ENCODE measurements at places on chromosomes 5 and 9.

GRCh38 chr9:14752271-14752670 is 29.7 kb upstream of the CER1 start:
- no peak for DNase-seq

DNA sequence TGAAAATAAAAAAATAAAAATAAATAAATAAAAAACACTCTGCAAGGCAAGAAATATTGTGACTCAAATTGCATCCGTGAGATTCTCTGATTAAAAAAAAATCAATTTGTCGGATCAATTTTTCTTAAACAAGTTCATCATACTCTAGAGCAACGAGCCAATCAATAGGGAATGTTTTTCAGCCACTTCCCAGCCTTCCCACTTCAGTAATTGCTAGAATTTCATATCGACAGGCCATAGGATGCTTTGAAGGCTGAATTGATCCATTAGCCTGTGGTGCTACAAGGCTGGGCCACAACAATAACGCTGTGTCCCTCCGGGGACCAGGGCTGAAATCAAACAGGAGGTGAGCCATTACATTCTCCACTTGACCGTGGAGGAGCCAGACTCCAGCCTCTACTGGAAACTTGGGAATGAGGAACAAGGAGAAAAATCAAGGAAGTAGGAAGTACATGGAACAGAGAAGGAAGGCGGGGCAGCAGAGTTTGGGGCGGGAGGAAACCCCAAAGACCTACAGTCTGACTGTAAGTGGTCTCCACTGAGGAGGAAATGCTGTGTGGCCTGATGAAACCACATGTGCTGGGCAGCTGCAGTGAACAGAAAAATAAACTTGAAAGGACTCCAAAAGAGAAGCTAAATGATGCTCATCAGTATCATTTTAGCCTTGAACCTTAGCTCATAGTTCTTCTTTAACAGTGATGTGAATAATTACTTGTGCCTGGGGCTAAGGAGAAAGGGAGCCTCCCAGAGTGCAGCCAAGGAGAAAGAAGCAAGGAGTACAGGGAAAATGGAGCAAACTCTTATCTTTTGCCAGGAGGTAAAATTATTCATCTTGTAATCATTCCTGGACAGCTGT is 308.6 kb downstream of the TLE1 start:
- no peak for DNase-seq

DNA sequence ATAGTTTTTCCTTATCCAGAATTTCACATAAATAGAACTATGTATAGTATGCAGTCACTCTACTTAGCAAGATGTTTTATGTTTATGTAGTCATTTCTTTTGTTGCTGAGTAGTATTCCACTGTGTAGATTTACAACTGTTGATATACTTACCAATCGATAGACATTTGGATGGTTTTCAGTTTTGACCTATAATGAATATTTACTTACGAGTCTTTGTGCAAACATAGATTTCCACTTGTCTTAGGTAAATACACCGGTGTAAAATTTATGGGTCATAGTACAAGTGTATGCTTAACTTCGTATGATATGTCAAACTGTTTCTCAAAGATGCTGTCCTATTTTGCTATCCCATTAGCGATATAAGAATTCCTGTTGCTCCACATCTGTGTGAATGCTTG is 19.7 kb upstream of the OR2K2 start:
- peak; percentile 7 for DNase-seq

DNA sequence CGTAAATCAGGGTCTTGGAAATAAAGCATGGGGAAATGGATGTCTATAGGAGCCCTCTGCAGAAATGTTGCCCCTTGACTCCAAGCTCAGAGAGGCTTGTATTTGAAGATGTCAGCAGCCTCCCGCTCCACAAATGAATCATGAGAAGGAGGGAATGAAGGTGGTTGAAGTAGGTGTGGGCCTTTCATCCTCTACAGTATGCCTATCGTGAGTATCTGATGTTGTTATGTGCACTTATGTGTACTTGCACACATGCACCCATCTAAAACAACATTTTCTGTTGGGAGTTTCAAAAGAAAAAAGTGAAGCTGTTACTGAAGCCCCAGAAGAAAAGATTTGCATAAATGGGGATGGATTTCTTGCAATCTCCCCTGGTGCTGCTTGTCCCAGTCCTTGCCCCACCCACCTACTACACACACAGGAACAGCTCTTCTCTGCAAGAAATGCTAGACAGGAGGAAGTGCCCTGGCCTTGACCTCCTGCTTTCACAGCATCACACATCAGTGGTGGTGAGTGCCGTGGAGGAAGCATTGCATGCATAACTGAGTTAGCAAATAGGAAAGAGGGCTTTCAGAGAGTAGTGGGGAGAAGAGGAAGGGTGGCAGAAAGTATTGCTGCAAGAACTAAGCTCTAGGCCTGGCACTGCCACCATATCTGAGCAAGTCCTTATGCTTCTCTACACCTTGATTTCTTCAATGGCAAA is 156.1 kb downstream of the SNX18 start:
- DNase-seq, result no peak

- no peak for DNase-seq
These were observed 67.8 kb downstream of the ENTREP1 start for GRCh38 chr9:69392826-69393225.

DNA sequence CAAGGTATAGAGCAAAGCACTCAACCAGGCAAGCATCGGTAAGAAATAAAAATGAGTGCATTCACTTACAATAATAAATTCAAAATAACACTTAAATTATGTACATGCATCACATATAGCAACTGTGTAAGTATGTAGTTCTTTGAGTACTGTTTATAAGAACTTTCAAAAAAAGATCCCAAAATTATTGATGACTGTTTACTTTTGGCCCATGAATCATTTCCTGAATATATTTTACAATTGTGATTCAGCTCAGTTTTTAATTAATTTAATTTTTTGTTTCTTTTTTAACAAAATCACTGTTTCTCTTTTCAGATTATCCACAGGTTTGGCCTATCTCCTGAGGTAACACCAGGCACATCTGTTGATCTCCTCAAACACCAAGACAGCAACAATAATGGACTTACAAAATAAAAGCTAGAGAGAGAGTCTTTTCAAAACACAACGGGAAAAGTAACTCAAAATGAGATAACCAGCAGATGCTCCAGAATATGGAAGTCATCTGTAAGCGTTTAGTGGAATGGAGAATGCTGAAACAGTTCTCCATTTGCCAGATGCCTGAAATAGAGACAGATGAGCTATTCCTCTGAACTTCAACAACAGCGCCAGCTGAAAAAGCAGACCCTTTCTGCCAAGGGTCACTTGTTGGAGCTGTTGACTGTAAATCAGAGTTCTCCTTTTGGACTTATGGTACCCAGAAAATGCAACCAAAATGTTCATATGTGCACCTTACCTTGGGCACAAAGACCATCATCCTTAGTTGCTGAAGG is 348.6 kb upstream of the RGMB start:
- no peak for DNase-seq

GRCh38 chr9:124355941-124356744 is 59.1 kb downstream of the PSMB7 start:
- DNase-seq, result no peak

DNA sequence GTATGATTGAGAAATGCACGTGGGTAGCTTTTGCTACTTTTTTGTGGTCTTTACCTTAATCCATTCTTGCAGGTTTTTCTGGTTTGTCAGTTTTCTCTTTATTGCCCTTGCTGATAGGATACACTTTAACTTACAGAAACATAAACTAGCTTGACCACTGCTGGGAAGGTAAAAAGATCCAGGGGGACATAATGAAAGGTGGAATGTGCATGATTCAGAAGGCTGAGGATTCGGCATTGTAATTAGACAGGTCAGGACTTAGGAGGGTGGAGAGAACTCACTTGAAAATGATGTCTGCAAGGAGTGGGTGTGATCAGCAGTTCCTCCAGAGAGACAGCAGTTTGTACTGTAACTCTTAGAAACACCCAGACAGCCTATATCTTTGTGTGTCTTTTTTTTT is 19.8 kb upstream of the TXNDC8 start:
- no peak for DNase-seq

DNA sequence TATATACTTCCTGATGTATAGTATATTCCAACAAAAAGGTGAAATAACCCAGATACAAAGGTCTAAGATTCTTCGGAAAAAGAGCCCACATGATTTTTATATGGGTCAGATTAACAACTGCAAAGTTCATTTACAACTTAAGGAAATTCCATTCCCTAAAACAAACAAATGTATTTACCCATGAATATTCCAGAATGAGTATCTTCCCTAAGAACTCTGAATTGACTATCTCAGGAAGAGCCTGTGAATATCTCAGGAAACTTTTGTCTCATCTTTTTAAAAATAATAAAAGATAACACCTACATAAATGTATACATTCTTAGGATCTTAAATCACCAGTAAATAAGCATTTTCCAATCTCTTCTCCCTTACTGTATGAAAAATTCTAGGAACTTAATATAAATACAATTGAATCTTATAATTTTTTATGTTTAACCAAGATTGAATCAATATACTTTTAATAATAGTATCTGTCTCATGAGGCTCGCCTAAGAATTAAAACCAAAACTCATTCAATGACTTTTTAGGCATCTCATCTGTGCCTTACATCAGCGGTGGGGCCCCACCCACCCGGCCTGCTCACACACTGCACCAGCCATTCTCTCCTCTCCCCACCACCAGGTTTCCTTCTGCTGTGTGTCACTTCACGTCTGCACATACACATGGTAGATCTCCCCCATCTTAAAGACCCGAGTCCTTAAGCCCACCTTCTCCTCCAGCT is 78.1 kb downstream of the RAPGEF1 start:
- DNase-seq, result no peak

DNA sequence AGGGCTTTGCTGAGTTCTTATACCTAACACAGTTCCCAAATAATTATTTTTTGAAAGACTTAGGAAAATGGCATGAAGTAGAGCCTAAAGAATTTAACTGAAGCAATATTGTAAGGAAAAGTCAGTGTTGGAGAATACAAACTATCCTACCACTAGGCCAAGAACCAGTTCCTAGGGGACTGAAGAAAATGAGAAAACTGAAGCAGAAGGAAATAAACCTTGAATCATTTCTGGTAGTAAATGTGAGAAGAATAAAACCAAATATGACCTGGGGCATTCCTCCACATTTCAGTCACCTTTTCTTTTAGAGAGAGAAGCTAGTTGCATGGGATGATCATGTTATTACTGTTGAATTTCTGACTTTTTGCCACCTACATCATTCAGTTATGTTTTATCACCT is 1393.9 kb upstream of the C9orf72 start:
- DNase-seq, result no peak

GRCh38 chr5:11906497-11906896 is 2.3 kb upstream of the CTNND2 start:
- DNase-seq, result no peak

GRCh38 chr5:57692582-57693487 is 210.2 kb upstream of the ACTBL2 start:
- DNase-seq, result no peak

DNA sequence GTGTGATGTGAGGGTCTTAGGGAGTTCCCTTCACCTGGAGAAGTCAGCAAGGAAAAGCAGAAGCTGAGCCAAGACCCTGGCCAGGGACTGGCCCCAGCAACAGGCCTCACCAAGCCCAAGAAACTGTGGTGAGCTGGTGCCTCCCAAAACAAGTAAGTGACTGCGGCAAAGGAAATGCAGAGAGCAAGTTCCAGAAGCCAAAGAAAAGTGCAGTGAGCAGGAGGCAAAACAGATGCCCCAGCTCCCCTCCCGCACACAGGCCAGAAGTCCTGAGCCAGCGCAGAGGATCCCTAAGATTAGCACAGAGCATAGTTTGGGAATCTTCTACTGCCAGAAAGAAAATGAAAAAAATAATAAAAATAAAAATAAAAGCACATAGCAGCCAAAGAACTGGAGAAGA is 13.2 kb downstream of the MED27 start:
- no peak for DNase-seq

- no peak for DNase-seq
These were observed 599.5 kb upstream of the PTGER4 start for GRCh38 chr5:40080191-40080590.

DNA sequence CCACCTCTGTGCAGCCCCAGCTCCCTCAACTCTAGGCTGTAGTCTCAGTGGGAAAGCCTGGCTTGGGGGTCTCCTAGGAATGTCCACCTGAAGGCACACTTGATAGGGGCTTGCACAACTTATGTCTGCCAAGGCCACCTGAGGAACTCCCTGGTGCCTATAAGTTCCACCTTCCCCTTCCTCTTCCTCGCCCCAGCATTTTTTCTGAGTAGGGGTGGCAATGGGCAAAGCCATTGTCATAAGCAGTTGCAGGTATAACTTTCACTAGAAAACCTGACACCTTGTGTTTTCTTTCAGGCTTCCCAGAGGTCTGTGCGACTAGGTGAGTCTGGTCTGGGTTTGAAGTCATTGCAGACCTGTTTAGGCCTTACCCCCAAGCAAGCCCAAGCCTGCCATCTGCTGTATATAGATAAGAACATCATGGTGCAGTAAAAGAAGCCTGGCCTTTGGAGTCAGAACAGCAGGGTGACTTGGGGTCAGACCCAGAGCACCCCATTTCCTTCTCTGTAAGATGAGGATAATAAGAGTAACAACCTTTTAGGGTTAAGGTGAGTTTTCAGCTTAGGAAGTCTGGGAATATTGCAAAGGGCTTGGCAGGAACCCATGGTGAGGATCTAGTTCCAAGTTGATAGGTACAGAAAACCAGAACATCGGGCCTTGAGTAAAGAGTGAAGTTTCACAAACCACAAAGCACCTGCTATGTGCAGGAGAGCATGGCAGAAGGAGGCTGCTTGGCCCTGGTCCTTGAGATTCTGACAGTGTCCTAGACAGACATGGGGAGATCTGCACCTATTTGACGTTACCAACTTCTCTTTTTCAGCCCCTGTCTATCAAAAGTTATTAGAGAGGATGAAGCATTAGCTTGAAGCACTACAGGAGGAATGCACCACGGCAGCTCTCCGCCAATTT is 33.8 kb downstream of the TGFBI start:
- peak; percentile 31 for DNase-seq

- DNase-seq, result no peak
These were observed 215.7 kb downstream of the SEMA6A start for GRCh38 chr5:116358911-116359418.

- no peak for DNase-seq
These were observed 5.3 kb downstream of the BARX1 start for GRCh38 chr9:93949694-93950449.

DNA sequence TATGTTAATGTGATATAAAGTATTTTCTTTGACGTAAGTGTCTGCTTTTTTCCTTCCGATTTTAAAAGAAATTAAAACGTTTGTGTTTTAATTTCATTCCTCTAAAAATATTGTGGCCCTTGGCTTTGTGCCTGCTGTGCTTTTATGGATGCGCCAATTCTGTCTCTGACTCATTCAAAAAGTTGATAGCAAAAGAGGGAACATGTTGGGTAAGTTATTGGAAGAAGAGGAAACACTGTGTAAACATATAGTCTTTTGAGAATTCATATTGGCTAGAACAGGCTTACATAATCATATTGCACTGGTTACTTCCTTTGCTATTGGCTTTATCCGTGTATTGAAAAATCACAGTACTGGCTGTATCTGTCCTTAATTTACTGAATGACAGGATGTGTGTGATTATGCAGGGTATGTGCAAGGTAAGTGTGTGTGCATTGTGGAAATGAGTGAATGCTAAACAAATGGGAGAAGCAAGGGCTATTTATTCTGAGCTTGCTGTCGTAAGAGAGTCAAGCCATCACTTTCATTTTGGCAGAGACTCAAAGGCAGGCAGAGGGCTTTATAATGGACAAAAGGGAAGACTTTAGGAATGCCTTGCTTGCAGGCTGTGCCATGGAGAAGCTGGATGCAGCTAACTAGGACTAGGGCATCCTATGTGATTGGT is 67.8 kb downstream of the SGCD start:
- no peak for DNase-seq
